ENCODE measurements at places on chromosomes 11 and 22. TPM values are rescaled to one million over a fixed set of nuclear protein-coding genes. Genes with fewer than 3 reads are reported as not detected.

DNA sequence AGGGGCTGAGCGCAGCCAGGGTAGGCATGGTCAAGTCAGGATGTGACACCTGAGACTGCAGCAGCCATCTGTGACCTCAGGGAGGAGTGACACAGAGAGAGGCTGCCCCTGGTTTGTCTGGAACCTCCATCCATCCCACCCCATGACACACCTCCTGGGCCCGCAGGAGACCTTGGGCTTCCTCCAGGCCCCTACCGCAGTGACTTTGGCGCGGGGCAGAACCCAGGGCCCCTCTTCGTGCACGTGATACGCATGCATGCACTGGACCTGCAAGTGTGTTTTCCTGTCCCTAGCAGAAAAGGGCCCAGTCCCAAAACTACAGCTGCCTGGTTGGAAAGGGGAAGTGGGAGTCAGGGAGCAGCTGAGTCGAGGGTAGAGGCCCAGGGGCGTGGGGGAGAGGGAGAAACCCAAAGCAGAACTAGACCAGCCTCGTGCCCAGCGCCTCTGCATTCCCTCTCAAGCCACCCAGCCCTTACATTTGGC, 7.9 kb upstream of the CYTH4 start:
- DNase-seq: no peak

Gene KRTAP5-9
- 0.27 TPM for total RNA-seq

- no peak for DNase-seq
Observed at GRCh38 chr11:131691181-131692041, 321.0 kb downstream of the NTM start.

DNA sequence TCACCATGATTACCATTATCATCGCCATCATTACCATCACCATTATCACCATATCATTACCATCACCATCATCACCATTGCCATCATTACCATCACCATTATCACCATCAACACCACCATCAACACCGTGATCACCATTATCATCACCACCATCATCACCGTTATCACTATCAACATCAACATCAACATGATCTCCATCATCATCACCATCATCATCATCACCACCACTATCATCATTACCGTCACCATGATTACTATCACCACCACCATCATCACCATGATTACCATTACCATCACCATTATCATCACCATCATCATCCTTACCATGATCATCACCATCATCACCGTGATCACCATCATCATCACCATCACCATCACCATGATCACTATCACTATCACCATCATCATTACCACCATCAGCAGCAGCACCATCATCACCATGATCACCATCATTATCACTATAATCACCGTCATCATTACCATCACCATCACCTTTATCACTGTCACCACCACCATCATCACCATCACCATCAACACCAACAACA, 753.7 kb downstream of the BRD1 start:
- DNase-seq: no peak

Gene CLCF1
- total RNA-seq: 12.2 TPM

Gene CENPM
- 44.7 TPM for total RNA-seq

DNA sequence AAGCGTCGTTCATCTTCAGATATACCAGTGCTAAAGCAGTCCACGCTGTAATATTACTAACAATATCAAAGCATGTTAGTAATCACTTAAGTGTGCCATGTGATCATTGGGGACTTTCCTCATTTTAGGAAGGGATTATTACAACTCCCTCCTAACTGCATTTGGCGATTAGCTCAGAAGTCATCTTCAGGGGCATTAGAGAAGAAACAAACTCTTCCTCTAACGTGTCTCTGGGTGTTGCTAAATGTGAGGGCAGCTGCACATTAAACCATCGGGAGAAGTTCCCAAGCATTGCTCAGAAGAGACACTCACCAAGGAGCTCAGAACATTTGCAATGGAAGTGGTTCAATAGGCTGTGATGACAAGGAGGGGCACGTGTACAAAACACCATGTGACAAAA, 17.2 kb downstream of the TESMIN start:
- DNase-seq: no peak

GRCh38 chr11:79353706-79354105, 87.1 kb downstream of the TENM4 start:
- no peak for DNase-seq

Gene FIBIN
- not detected for total RNA-seq

- no peak for DNase-seq
Observed at GRCh38 chr22:44460287-44460686, 37.7 kb downstream of the RTL6 start.

DNA sequence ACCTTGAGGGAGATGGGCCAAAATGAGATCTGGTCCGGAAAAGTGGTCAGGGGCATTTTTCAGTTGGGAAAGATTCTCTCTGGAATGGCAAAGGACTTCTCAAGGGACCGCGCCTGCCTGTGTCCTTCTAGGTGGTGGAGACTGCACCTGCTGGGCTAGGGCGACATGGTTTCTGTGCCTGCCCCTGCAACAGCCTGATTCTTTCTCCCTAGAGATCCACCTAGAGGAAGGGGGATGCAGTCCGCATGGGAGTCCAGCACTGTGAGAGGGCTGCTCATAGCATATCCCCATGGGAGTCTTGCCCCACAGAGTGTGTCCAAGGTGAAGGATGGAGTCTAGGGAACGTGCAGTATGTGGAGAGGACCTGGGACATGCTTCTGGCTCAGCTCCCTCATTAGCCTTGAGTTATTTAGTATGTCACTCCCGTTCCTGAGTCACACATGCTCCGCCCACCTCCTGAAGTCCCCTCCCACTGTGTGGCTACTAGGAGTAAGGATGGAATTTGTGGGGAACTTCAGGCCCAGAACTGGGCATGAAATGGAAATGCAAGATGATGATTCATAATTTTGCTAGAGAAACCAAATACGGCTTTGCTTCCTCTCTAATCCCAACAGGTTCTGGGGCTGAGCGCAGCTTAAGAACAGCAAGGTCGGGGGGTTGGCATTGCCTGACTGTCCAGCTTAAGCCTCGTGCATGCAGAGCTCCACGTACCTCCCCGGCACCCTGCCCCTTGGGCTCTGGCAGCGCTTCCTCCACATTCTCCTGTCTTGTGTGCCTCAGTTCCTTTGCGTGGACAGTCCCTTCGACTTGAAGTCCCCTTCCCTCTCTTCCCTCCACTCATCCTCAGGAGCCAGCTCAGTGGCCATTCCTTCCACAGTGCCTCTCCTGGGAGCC, 35.0 kb downstream of the GRIK4 start:
- peak; percentile 58 for DNase-seq

Gene KRTAP5-11
- not detected for total RNA-seq

GRCh38 chr11:2862395-2863275, 22.9 kb downstream of the CDKN1C start:
- no peak for DNase-seq

Gene OR8G5
- not detected for total RNA-seq

DNA sequence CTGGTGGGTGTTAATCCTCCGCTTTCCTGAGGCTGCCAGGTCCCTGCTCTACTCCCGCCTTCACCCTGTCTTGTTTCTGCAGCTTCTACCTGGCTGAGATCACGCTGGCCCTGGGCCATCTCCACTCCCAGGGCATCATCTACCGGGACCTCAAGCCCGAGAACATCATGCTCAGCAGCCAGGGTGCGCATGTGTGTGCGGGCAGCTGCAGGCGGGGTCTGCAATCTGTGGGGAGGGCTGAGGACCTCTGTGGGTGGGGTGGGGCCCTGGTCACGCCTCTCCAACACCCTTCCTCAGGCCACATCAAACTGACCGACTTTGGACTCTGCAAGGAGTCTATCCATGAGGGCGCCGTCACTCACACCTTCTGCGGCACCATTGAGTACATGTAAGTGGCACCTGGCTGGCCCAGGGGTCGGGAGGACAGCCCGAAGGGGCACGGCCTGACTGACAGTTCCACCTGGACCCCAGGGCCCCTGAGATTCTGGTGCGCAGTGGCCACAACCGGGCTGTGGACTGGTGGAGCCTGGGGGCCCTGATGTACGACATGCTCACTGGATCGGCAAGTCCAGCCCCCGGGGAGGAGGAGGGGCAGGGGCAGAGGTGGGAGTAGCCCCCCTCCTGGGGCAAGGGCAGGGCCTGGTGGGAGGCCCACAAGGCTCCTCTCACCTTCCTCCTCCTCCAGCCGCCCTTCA, 4.5 kb downstream of the RPS6KB2 start:
- DNase-seq: no peak

Gene MRPL21
- 90.2 TPM for total RNA-seq

Gene VEGFB
- total RNA-seq: 47.5 TPM

DNA sequence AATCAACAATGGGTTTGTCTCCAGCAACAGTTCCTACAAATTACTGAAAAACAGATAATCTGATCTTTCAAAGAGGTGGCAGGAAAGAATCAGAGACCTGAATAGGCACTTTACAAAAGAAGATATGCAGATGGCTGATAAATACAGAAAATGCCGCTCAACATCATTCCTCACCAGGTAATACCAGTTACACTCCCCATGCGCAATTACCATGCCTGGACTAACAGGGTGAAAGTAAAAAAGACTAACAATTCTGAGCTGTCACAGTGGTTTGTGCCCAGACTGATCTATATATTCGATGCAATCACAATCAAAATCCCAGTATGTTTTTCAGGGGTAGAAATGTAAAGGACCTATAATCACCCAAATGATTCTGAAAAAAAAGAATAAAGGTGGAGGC, 10.0 kb downstream of the SNX32 start:
- DNase-seq: no peak

Gene MPEG1
- 0.07 TPM for total RNA-seq

Gene TMEM126B
- 49.0 TPM for total RNA-seq

DNA sequence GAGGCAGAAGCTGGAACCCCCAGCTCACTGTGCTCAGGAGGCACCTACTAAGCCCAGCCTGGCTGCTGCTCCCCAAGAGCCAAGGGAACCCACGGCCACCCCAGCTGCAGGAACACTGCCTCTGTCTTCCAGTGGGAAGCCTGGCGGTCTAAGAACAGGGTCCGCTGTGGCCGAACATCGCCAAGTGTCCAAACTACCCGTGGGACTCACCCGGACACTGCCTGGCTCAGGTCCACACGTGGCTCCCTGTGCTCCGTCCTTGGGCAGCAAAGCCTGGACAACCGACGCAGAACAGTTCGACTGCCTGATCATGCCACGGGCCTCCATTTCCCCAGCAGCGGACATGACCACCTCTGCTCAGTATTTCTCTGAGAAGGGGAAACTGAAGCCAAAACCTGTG, 747.0 kb downstream of the BRD1 start:
- no peak for DNase-seq

Gene GRM5
- total RNA-seq: not detected

DNA sequence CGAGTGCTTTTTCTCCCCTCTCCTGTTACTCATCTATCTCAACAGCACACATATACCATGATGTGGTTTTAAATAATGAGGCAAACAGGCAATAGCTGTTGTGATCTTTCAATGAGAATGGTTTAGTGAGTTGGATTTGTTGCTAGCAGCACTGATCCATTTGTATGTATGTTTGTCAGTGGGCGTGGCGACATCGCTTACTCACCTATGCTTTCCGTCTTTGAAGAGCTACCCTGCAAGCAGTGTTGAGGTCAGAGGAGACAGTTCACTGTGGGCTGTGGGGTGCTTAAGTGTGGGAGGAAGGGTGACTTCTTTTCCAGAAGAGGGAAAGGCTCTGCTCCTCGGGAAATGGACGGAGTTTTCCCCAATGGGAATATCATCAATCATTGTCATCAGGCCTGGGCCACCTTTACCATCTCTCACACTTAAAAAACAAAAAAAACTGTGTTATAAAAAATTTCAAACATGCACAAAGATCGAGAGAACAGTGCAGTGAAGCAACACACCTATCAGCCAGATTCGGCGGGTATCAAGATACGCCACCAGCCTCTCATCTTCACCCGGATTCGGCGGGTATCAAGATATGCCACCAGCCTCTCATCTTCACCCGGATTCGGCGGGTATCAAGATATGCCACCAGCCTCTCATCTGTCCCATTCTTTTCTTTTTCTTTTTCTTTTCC, 83.8 kb downstream of the TBC1D22A start:
- no peak for DNase-seq

Gene RAB36
- 6.1 TPM for total RNA-seq

GRCh38 chr11:65744026-65744698, 23.6 kb upstream of the RNASEH2C start:
- peak; percentile 62 for DNase-seq

DNA sequence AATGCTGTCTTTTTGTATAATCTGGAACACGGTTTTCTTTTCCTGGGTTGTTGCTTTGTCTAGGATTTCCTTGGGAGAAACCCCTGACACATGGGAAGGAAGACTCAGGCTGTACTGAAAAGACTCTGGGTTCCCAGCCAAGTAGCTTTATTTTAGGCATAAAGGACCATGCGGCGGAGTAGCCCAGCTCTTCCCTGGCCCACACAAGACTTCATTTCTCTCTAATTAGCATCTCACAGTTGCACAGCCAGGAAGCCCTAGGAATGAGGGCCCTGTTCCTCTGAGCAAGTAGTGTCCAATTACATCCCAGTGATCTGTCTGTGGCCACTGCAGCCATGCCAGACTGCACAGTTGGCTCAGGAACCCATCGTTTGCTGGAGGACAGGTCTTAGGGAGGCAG, 319.5 kb downstream of the TENM4 start:
- no peak for DNase-seq

GRCh38 chr11:16999116-16999515, 15.1 kb downstream of the PLEKHA7 start:
- no peak for DNase-seq

DNA sequence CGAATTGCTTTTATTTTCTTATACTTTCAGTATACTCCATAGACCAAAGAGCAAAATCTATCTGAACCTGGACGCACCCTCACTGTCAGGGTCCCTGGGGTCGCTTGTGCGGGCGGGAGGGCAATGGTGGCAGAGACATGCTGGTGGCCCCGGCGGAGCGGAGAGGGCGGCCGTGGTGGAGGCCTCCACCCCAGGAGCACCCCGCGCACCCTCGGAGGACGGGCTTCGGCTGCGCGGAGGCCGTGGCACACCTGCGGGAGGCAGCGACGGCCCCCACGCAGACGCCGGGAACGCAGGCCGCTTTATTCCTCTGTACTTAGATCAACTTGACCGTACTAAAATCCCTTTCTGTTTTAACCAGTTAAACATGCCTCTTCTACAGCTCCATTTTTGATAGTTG, 1077.4 kb downstream of the BRD1 start:
- DNase-seq: no peak

Gene ACR
- 1.5 TPM for total RNA-seq

GRCh38 chr22:35725521-35725920, 7.8 kb downstream of the APOL5 start:
- no peak for DNase-seq

Gene RFPL2
- 0.61 TPM for total RNA-seq

Data from HCT116 (cell line).